ENCODE measurements at places on chromosomes 2 and 18.

GRCh38 chr18:9475643-9476591 is 604 bp downstream of the RALBP1 start:
- DNase-seq: peak; percentile 58

DNA sequence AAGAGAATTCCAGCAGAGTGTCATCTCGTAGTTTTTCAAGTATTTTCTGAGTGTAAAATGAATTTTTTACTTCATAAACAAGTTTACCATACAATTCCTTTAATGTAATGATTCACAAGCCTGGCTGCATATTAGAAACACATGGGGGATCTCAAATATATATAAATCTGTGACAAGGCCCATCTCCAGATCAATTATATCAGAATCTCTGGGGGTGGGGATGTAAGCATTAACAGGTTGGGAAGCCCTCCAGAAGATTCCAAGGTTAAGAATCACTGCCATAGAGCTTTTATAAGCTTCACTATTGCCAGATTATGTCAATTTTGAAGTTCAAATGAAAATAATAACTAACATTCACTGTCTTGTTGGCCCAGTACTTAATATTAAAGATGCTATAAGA is 111.2 kb downstream of the BAZ2B start:
- no peak for DNase-seq

DNA sequence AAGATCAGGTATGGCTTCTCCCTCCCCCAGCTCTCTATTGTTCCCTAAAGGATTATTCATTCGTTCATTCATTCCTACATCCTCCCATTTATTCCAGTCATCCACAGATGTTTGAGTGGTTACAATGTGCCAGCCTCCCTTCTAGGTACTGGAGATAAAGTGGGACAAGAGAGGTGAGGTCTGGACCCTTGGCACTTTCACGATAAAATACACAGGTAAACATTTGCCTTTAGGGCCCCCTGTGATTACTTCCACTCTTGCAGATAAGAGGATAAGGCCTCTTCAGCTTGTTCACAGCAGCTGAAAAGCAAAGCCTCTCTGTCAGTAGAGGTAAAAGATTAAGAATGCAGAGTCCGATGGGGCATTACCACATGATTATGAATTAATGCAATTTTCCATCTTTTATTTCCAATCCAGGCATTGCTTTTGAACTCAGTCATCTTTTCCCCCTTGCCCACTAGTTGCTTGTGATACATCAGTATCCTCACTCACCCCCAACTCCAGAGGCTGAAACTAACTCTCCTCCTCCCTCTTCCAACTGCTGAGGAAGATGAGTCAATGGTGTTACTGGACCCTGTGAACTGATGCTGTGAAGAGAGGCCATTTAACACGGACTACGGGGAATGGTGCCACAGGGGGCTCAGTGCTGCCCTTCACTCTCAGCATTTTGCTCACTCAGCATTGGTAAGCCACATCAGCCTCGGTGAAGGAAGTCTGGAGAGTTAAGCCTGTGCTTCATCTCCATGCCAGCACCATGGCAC is 1.1 kb upstream of the DPP4 start:
- DNase-seq: no peak

GRCh38 chr2:79612999-79613398 is 100.1 kb downstream of the CTNNA2 start:
- DNase-seq: no peak

- no peak for DNase-seq
These were observed 269.3 kb downstream of the GLI2 start for GRCh38 chr2:121004950-121005349.

DNA sequence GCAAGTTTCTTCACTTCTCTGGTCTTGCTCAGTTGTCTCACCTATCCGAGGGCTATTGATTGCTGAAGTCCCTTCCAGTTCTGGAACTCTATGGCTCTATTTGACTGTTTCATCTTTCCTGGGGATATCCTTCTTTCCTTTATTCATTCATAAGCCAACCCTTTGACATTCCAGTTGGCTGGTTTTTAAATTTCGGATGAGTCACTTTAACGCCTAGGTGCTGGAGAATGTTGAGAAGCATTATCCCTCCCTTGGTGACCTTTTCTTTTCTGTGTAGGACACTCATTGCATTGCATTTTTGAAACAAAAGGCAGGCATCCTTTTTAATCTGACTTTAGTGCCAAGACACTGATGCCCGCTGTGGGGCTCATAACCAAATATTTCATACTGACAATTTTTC is 307.1 kb downstream of the TSN start:
- DNase-seq: no peak

- no peak for DNase-seq
These were observed 14.5 kb downstream of the EPC2 start for GRCh38 chr2:148658807-148659722.

DNA sequence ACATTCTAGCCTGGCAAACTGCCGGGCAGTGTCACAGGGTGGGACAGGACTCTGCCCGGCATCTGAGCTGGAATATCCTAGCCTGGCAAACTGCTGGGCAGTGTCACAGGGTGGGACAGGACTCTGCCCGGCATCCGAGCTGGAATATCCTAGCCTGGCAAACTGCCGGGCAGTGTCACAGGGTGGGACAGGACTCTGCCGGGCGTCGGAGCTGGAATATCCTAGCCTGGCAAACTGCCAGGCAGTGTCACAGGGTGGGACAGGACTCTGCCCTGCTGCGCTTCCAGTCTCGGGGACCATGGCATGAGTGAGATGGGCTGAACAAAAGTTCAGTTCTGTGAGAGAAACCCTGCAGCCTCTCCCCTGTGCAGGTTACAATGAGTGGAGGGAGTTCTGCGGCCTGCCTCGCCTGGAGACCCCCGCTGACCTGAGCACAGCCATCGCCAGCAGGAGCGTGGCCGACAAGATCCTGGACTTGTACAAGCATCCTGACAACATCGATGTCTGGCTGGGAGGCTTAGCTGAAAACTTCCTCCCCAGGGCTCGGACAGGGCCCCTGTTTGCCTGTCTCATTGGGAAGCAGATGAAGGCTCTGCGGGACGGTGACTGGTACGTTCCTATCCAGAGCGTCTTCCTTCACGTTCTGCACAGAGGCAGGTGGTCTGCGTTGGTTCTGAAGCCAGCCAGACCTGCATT is 80.3 kb downstream of the TPO start:
- no peak for DNase-seq

GRCh38 chr18:67520351-67520921 is 3.9 kb upstream of the DSEL start:
- DNase-seq: no peak

DNA sequence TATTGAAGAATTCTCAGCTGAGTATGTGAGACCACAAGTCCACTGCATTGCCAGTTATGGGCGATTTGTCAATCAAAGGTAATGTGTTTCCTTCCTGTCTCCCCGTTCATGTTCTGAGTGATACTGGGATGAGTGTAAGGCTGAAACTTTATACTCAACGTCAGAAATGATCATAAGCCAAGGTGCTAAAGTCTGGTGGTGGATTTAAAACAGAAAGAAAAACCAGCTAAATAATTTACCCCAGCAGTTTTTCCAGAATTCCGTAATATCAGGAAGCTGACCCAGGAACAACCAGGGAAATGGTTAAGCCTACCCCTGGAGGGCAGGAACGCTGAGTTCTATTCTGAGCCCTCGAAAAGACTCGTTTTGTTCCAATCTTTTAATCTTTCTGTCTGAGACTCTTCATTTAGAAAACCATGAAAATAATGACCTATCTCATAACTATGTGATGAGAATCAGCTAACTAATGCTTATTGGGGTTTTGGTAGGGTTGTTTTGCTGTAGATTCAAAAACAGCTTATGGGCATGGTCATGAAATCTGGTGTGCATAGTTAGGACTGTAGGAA is 149.6 kb downstream of the LAMA3 start:
- DNase-seq: no peak

DNA sequence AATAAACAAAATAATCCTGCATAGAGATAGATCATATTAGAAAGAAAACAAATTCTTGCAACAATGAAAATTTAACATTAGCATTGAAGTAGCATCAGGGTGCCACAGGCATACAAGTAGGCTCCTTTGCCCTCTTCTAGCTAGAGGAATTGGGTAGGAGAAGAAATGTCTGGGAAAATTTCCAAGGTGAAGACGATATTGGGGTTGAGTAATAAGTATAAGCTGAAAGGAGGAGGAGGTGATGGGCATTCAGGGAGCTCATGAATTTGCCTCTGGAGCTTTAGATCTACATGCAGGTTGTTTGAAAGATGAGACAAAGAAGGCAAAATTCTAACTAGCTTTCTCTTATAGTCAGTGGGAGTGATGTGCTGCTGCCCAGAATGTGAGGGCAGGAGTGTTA is 504.9 kb downstream of the CCDC85A start:
- DNase-seq: no peak

DNA sequence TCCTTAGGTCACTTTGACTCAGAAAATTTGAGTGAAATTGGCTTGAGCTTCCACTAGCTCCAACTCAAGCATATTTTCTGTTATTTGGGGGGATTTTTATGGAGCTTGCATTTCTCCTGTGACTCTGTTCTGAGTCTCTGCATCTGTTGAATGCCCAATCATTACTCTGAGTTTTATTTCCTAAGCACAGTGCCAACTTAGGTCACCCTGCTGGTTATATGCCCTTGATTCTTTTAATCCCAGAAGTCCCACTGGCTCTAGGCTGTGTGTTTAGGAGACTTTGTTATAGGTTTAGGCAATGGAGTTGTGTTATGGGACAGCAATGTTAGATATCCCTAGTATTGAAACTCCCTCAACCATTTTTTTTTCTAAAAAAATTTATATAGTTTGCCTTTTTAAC is 198.2 kb upstream of the DTNA start:
- DNase-seq: no peak

GRCh38 chr2:218820746-218821369 is 10.7 kb downstream of the PRKAG3 start:
- no peak for DNase-seq

DNA sequence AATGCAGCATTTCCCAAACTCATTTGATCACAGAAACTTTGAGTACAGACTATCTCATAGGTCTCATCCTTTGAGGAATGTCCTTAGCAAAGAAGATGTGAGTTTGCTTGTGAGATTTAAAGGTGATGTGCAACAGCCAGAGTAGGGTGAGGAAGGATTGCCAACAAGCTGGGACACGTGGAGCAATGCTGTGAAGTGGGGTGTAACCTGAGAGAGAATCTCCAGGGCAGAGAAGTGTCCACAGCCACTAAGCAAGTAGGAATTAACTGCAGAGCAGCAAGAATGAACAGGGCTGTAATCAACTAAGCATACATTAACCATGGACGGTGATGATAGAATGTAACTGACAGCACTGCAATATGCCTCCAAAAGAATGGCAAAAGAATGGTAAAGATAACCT is 469.9 kb upstream of the NRP2 start:
- DNase-seq: no peak

DNA sequence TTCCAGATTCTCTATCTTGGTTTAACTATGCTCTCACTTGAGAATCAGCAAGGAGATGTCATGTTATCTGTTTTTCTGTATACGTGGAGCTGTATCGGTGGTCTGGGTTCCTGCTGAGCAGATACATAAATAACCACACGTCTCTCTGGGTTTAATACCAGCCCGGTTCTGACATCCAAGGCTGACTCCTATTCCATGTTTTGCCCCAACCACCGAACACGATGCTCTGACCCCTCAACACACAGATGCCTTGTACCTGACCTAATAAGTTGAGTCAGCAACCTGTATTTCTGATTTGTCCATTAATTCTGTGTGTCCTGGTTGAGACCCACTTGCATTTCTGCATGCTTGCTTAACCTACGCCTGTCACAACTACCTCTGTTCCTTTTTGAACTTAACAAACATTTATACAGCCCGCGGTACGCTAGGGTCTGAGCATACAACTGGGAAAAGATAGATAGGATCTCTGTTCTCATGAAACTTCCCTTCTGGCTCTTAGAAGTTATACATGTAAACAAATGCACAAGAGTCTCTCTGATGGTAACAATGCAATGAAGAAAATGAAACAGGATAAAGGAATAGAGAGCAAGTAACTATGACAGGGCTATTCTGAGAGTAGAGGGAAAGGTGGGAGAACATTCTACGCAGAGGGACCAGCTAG is 480.4 kb downstream of the PARD3B start:
- no peak for DNase-seq

DNA sequence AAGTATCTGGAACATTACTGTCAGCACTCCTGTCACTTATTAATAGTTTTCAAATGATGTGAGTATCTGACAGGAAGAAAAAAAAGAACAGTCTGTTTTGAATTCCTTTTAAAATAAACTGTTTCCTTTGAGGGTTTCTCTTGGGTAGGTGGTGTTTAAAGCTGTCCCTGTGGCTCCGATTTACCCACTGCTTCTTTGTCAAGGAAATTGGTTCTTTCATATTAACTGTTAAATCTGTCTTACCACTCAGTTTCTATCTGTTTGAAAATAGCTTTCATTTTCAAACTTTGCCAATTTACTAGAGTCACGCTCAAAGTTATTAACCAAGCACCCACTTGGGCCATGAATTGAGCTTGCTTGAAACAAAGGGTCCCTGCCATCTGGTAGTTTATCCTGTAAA is 614.6 kb upstream of the NXPH2 start:
- no peak for DNase-seq
